ENCODE measurements at places on chromosomes 2 and 18. TPM values are rescaled to one million over a fixed set of nuclear protein-coding genes. Genes with fewer than 3 reads are reported as not detected.

LAMA1 gene
- total RNA-seq, result 0.17 TPM

PTPRN gene
- 1.7 TPM for total RNA-seq

LYG2 gene
- total RNA-seq, result not detected

PCARE gene
- not detected for total RNA-seq

FAM136A gene
- 89.7 TPM for total RNA-seq

TFCP2L1 gene
- total RNA-seq, result 6.2 TPM

All from A549 treated with GW870086 at 1 μM for 4 hours (cell line).